Activated T-helper 9 cell treated with anti-CD3 and anti-CD28 coated beads, Interleukin-2, amount 50 U/mL, for 16 hours (primary cell): ENCODE measurements at places on chromosomes 5 and 9.

- no peak for DNase-seq
These were observed 157.7 kb upstream of the POU5F2 start for GRCh38 chr5:93899026-93899600.

- no peak for DNase-seq
These were observed 70.4 kb upstream of the CTSV start for GRCh38 chr9:97109194-97109811.

GRCh38 chr9:25814023-25814422 is 135.8 kb upstream of the TUSC1 start:
- DNase-seq: no peak

DNA sequence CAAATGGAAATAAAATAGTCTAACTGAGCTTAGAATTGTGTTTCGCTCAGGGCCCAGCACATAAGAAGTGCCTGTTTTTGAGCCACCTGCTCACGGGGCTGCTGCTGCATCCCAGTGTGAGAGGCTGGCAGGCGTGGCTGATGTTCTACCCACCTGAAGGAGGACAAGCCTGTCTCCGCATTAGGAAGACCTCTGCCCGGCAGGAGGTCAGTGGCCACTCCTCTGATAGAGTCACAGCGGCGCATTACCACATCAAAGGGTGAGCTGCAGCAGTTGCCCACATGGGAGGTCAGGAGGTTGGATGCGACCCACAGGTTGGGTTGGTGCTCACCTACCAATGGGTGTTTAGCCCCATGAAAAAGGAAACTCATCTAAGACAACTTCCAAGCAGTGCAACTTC is 3.7 kb upstream of the SLC6A7 start:
- no peak for DNase-seq

DNA sequence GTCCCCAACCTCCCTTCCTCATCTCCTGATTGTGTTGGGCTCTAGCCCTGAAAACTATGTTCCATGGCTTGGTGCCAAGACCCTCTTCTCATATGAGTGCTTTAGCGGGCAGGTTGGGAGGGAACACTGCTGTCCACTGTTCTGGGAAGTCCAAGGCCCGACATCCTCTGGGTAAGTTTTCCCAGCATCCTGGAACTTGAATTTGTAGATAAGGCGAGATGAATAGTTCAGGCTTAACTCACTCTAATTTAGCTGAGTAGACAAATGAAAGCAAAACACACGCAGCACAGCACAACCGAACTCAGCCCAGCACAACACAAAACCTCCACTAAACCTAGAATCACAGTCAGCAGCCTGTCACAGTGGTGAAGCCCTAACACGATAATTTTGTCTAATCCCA is 95.3 kb upstream of the SLC28A3 start:
- DNase-seq: no peak
